ENCODE measurements at places on chromosomes 1 and 21.

DNA sequence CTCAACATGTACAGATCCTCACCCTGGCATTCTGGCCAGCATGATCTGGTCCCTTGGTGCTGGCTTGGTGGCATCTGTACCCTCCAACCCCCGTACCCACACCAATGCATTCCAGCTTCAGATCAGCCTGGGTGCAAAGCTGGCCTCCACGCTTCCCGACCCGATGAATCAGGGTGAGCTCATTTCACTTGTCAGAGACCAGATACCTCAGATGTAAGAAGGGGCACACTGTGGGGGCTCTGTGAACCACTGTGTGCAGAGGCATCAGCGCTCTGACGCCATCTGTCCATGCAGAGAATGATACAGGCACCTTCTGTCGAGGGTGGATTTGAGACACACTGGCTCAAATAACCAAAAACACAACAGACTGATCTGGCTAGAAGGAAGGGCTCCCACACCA is 76.6 kb downstream of the DMRTB1 start:
- DNase-seq, result no peak

GRCh38 chr1:47545912-47546483 is 108.2 kb downstream of the FOXD2 start:
- DNase-seq, result no peak

DNA sequence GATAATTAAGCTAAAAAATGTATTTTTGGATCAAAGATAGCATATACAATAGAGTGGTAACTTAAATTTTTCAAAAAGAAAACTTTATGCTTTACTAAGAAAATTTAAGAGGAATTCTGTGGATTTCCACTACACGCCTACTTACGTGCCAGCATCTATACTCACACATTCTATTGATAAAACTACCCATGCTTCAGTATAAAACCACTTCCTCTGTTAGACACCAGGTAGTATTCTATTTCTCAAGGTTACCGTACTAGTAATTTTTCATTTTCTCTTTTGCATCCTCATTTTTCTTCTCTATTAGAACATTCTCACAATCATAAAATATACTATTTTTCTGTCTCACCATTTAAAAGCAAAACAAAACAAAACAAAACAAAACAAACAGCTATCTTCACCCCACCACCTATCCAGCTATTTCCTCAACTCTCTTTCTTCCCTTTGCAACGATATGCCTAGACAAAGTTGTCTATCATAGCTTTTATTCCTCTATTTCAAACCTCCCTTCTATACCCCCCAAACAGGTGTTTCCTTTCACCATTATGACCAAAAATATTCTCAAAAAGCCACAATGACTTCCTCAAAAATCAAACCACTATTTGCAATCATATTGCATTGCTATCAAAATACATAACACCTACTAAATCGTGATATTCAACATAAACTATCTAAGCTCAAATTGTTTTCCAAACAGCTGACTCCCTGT is 1652.0 kb downstream of the MRPL39 start:
- DNase-seq, result no peak

DNA sequence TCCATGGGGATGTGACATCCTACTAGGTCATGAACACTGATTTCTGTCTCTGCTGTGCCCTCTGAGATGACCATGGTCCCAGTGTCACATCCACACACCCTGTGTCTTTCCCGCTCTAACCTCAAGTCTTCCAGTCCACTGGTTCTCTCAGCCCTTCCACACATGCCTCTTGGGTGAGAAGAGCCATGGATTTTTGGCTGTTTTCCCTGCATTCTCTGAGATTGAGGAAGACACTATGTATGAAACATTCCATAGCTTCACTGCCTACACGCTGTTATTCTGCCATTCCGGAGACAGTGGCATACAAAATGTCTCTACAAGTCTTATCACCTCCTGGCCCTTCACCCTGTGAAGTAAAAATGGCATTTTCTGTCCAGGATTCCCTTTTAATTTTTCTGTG is 247.3 kb downstream of the BACH1 start:
- no peak for DNase-seq

GRCh38 chr1:10025354-10025753 is 7.4 kb upstream of the UBE4B start:
- no peak for DNase-seq

DNA sequence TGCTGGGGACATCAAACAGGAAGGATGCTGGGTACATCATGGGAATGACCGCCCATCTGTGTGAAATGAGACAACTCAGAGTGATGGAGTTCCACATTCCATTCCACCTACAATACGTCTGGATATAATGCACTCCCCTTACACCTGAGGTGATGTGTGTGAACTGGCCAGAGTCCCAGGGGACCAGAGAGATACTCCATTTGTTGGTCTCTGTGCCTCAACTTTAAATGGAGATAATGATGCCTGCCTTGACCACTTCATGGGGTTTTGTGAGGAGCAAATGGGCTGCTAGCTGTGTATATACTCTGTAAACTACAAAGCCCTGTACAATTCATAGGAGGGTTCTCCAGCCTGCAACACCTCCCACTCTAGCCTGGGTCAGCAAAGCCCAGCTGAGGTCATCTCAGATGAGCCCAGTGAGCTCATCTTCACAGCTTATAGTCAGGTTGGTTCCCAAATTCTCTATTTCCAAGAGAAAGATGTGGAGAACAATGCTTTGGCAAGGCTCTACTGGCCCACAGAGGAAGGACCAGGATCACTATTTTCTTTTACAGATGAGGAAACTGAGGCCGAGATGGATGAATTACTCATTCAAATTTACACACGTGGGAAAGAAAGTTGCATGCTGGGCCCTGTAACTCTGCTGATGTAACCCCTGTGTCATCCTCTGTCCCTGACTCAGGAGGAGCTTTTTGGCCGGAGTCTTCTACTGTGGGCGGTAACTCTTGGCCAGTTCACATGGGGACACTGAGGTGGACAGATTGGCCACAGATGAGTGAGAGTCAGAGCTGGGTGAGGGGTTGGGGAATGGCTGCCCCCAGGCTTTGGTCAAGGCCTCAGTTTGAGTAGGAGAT is 105.6 kb upstream of the GCLM start:
- DNase-seq, result no peak

All from activated T-cell treated with anti-CD3 and anti-CD28 coated beads, Interleukin-2, amount 50 U/mL, for 4 hours (primary cell).